ENCODE measurements at places on chromosomes 1 and 21.

DNA sequence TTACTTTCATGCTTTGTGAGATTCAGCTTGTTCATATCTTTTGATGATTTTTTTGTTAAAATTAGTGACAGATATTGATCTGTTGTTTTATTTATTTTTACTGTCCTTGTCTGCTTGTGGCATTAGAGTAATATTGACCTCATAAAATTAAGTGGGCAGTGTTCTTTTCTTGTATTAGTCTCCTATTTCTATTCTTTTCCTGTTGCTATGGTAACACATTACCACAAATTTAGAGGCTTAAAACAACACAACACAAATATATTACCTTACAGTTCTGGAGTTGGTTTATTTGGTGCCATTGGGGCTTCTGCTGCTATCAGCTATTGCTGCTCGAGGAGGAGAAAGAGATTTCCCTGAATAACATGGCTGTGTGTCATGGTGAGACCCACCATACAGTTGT is 135.7 kb downstream of the C1orf94 start:
- DNase-seq: no peak

GRCh38 chr1:192024881-192025280 is 133.4 kb upstream of the RGS18 start:
- DNase-seq: no peak

DNA sequence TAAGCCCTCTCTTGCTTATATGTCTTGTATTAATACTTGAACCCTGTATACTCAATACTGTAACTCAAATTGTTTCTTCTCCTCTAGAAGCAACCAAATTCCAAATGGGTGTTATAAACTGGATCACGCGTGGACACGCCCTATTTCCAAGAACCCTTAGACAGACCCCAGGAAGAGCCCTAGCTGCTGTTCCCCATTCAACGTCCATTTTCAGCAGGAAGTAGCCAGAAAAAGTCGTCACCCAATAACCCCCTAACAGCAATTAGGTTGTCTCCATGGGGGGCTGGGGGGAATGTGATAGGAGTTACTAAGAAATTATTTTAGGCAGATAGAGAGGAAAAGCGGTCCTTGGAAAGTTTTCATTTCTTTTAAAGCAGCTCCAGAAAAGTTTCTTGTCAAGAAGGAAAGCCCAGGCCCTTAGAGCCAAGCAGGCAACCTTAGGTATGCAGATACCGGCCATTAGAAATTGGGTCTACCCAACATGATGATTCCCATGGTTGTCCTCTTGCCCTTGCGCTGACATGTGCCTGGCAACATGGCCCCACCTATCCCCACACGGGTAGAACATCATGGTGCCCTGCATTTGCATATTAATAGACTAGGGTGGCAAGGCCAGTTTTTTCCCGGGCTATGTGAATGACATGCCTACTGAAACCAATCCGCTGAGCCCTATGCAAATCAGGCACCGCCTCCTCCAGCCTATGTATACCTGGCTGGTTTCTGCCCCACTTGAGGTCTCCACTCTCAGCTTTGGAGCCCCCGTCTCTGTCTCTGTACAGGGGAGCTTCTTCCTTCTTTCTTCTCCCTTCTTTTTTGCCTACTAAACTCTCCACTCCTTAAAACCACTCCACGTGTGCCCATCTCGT is 4.0 kb upstream of the CD46 start:
- no peak for DNase-seq

DNA sequence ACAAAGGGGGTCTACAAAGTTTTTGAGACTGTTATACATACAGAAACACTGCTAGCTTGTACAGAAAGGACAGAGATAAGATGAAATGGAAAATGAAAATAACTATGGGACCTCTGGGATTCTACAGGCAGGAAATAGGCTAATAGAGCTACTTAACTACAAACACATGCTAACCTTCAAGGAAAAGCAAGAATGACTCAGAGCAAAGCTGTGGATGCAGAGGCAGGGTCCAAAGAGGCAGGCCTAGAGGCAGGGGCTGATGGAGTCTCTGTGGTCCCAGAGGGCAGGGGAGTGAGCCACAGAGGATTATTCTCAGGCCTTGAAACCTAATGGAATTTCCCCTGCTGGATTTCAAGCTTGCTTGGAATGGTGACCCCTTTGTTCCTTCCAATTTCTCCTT is 18.7 kb upstream of the GOLT1A start:
- no peak for DNase-seq

DNA sequence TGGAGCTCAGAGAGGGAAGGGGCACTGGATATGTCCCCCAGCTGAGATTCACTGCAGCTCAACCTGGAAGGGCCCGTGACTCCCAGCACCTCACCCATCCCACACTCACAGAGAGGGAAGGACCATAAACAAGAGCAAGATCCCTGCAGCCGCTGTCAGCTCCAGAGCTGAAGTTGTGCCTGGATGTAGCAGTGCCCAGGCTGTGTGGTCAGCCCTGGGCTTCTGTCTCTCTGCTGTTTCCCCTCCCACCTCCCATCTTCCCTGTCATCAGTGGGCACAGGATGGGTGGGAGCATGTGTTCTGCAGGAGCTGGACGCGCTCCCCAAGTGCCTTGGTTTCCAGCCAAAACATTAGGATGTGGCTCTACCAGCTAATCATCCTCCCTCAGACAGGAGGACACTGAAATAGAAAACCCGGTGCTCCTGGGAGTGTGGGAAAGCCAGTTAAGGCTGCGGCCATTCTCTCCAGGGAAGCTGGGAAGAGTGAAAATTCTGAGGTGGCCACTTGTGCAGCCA is 282.7 kb downstream of the NPHP4 start:
- no peak for DNase-seq

DNA sequence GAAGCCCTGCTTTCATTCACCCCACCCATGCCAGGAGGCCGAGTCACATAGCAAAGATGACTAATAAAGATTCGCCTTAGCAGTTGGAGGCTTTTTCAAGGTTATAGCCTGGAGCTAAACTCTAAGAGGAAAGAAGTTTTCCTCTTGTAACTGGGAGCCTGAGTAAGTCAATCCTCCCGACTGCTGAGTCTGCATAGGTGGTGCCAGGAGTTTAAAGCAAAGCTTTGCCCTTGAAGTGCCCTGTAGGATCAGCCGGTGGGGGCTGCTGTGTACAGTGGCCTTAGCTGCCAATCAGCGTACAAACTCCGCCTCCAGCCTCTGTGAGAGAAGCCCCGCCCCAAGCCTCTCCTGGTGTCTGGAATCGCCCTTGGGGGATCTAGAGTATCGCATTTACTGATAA is 147.5 kb upstream of the SPATA6 start:
- DNase-seq: no peak

DNA sequence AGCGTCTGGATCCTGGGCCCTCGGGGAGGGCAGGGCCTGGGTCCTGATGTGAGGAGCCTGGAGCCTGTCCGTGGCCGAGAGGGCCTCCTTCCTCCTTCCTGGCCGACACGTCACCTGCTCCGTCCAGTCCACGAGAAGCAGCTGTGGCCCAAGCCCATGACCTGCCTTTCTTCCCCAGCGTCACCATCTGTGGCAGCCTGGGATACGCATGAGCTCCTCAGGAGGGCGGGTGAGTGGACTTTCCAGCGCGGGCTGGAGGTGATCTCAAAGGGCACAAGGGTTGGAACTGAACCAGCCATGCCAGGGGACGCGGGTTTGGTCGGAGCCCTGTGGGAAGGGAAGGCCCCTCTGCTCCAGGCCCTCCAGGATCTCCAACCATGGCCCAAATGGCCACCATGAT is 90.4 kb downstream of the DHRS3 start:
- no peak for DNase-seq

GRCh38 chr1:16015960-16016901 is 1.6 kb downstream of the HSPB7 start:
- no peak for DNase-seq

GRCh38 chr1:56045062-56045461 is 534.3 kb downstream of the PLPP3 start:
- DNase-seq: no peak

GRCh38 chr1:192159781-192160180 is 1.5 kb downstream of the RGS18 start:
- no peak for DNase-seq

DNA sequence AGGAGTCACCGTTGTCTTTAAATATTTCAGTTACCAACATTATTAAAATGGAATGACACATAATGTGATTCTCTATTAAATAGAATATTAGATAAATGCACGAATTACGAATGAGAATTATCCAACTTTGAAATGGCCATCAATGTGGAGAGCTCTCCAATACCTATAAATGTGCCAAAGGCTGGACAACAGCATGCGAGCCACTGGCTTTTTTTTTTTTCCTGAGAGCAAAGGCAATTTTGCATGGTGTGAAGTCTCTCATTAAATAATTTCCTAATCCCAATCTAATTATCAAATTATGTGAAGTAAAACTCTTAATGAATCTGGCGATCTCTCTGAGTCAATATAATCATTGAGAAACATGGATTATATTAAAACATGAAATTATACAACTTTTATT is 113.5 kb downstream of the KCNT2 start:
- no peak for DNase-seq

DNA sequence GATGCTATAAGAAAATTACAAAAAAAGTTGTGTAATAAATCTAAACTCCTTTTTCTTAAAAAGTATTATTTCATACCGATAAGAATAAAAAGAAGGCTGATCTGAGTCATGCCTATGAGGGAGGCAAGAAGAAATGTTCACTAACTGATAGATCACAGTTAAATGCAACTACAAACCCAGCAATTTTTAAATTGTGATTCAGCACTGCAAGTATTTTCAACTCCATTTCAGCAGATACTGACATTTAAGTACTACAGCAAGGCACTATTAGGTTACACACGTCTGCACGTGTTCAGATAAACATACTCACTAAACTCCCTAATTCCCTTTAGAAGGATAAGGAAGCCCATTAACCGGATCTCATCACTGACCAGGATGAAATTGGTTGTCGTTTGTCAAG is 213.3 kb upstream of the ZRANB2 start:
- DNase-seq: no peak

Measured in stimulated activated CD4-positive, alpha-beta T cell treated with anti-CD3 and anti-CD28 coated beads, Interleukin-12 subunit alpha, Interleukin-12 subunit beta, amount 100 ng/mL, for 24 hours (primary cell).